ENCODE measurements at places on chromosomes 4 and X.

DNA sequence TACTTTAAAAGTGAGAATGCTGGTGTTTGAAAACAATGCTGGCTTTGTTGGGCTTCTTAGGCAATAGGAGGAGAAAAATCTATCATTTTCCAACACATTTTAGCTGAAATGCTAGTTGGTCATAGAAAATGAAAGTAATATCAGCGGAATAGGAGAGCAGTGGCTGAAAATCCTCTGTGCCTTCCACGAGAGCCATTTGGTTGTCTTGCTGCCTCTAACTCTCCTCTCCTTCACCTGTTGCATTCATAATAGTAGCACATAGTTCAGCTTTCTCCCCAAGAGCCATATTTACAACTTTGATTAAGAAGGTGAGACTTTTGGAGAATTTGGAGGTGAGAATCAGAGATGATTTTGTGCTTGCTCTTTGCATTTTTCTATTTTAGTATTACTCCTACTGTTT lies 849.4 kb upstream of the FTHL17 start:
- no peak for DNase-seq

DNA sequence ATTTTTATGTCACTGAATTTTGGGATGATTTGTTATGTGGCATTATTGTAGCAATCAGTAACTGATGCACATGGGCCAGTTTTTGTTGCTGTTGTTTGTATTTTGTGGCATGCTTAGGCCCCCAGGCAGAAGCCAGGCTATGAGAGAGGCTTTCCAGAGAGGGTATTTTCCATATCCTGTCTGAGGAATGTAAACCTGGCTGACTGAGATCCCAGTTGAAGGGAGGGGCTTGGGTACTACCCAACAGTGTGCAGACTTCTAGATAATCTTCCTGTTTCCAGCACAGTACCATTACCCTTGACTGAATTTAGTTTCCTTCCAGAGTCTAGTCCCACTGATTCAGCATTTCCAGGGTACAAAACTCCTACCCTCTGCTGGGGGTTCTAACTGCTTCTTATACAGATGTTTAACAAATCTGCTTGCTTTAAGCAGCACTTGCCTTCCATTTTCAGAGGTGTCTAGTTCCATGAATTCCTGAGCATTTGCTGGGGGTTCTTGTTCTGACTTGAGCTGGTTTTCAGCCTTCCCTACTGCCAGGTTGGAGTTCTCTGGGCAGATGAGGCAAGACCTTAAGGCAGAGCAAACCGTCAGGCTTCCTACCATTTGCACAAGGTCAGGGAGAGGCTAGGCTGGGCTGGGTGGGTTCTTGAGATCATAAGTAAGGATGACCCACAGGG lies 104.7 kb upstream of the EGFL6 start:
- DNase-seq = no peak

DNA sequence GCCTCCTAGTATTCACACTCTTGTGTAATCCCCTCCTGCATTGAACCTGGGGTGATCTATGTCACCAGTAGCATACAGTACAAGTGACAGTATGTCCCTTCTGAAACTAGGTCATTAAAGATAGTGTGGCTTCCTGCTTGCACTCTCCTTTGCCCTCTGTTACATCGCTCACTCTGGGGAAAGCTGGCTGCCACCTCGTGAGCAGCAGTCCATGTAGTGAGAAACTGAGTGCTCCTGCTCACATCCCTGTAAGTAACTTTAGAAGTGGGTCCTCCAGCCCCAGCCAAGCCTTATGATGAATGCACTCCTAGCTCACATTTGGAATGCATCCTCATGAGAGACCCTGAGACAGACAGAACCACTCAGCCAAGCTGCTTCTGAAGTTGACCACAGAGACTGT lies 89.8 kb upstream of the TNIP3 start:
- no peak for DNase-seq

- DNase-seq = no peak
Measured at GRCh38 chr4:68874507-68874906, 58.7 kb downstream of the UGT2B10 start.

GRCh38 chr4:55321707-55322264 lies 24.3 kb upstream of the SRD5A3 start:
- peak; percentile 60 for DNase-seq

DNA sequence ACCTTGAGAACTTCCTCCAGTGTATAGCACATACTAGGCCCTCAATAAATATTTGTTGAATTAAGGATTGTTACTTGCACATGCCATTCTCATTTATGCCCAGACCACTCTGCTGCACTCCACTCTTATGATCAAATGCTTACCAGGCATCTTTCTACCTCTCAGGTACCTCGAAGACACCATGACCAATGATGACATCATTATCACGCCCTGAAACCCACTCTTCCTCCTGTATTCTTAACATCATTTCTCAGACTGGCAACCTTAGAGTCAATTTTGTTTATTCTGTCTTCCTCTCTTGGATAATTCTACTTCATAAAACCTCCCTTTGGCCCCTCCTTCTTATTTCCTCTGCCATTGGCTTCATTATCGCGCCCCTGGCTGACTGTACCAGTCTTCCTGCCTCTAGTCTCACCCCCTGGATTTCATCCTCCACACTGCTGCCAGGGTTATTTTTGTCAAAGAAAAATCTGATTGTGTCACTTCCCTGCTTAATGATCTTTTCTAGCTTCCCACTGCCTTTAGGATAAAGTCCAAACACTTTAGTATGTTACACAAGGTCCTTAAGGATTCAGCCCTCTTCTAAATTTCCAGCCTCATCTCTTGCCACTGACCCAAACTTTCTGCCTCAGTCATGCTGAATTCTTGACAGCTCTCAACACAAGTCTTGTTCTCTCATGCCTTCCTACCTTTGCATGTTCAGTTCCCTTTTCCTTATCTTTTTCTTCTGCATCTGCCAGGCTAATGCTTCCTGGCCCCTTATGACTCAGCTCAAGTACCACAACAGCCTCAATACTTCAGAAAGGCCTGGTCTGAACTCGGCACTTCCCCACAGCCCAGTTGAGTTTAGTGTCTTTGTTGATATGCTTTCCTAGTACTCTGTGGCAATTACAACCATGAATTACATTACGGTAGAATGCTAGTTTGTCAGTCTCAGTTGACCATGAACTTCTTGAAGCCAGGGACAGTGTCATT lies 45.8 kb downstream of the HDAC8 start:
- no peak for DNase-seq

- DNase-seq = no peak
Measured at GRCh38 chr4:140358281-140358680, 15.2 kb upstream of the SCOC start.

- no peak for DNase-seq
Measured at GRCh38 chr4:5469151-5469775, 239.1 kb downstream of the EVC2 start.

DNA sequence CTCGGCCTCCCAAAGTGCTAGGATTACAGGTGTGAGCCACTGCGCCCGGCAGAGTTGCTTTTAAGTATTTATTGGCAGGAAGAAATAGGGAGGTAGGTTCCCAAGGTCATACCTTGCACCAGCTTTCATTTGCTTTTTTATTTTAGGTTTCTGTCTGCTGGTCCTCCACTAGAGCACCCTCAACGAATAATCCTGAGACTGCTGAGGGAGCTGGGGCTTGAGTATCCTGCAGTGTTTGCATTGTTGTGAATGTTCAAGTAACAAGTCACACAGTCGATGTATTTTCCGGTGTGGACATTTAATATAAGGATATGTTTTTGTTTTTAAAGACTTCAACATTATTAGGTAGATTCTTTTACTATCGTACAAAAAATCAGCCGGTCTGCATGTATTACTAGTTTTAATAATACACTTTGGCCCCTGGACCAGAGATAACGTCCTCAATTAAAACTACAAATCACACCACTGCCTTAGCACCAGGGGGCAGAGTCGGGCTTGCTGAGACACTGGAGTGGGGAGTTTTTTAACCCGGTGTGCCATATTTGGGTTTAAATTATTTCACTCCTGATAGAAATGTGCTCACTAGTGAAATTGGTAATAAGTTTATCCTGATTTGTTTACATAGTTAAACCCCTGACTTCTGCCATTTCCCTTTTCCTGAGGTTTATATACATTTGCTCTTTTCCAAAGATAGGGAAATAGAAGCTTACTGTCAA lies 11.6 kb downstream of the SMIM20 start:
- DNase-seq = peak; percentile 19

GRCh38 chr4:83503974-83504373 lies 19.1 kb upstream of the ABRAXAS1 start:
- no peak for DNase-seq

DNA sequence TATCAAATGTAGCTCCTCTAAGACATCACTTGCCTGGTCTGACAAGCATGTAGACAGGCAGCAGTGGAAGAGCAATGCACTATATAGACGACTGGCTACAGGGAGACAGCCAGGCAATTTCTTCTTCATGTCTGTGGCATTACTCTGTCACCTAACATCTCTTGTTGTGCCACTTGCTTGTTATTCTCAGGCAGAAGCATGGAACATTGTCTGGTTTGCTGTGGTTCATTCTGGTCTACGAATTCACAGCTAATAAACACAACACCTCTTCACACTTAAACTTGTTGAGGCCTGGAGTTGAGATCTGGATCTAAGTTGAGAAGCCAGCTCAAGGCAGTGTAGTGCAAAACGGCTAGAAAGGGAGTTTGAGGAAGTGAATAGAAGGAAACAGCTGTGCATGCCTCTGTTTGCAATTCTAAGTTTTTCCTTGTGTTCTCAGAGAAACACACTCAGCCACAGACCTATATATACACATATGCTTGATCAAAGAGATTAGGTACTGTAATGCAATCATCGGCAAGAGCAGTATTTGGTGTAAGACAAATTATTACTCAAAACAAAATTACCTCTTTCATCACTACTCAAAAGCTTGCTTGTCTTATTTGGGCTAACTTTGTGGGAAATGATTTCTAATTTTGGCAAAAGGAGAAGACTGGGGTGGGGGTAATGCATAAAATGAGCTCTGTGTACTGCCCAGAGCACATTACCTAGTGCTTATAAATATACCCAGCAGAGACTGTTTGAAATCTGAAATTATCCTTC lies 243.8 kb downstream of the PPP3CA start:
- no peak for DNase-seq

- DNase-seq = no peak
Measured at GRCh38 chr4:189765736-189766135, 174.9 kb upstream of the FRG1 start.

DNA sequence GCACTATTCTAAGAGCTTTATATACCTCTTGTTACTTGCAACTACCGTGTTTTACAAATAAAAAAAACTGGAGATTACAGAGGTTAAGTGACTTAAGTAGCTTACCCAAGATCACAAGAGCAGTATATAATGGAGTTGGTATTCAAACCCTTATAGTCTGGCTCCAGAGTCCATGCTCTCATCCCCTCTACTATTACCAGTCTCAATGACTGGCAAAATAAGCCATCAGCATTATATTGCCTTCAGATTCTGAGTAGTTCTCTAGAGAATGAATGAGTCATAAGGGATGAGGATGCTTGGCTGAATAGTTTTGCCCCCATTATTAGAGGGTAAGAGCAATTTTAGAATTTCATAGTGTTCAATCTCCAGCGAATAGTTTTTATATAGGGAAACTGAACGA lies 170.1 kb upstream of the ATOH1 start:
- DNase-seq = no peak

- no peak for DNase-seq
Measured at GRCh38 chr4:169675825-169676224, 55.4 kb downstream of the CLCN3 start.

Data from NCI-H774 (cell line).